Uterus (tissue), 4 donors: ENCODE measurements at places on chromosomes 3 and 15. TPM values are rescaled to one million over a fixed set of nuclear protein-coding genes. Genes with fewer than 3 reads are reported as not detected.

Gene LRRIQ4
- not detected for total RNA-seq

Gene VPS18
- total RNA-seq: 33.3 TPM

Gene CYP8B1
- total RNA-seq: not detected

Gene WWTR1
- 118 TPM for total RNA-seq

Gene GMPS
- total RNA-seq: 71.7 TPM

Gene DUOX1
- 0.26 TPM for total RNA-seq

Gene ROBO2
- total RNA-seq: 0.49 TPM
